ENCODE measurements at places on chromosomes 6 and 20.

- no peak overlapping the region for H3K27ac ChIP-seq
- H3K36me3 ChIP-seq: no peaks in the 10 kb centered on the region
- DNase-seq: no peak
- no peaks in the 10 kb centered on the region for H3K4me1 ChIP-seq
These were observed 7.8 kb downstream of the DLGAP4 start for GRCh38 chr20:36313926-36314325.

DNA sequence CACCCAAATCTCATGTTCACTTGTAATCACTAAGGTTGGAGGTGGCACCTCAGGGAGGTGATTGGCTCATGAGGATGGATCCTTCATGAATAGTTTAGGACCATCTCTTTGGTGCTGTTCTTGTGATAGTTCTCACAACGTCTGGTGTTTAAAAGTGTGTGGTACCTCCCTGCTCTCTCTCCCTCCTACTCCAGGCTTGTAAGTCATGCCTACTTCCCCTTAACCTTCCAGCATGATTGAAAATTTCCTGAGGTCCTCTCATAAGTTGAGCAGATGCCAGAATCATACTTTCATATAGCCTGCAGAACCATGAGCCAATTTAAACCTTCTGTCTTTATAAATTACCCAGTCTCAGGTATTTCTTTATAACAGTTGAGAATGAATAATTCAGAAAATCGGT is 16.6 kb downstream of the HLA-A start:
- H3K4me1 ChIP-seq: no peaks in the 10 kb centered on the region
- H3K27me3 ChIP-seq: no peaks in the 10 kb centered on the region
- no peak for DNase-seq

DNA sequence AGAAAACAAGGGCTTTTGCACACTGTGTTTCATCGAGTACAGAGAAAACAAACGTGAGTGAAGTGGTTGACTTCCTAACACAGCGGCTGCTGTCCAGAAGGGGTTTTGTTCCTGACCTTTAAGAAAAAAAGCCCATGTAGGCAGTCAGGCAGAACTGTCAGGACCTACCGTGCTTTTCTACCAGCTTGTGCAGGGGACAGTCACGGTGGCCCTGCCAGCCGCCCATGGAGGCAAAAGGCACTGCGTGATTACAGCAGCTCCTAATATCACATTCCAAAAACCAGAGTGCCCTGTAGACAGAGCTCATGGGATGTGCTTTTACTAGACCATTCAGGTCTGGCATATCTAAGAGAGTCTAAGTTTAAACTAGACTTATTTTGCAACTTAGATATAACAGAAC is 12.2 kb downstream of the TNFAIP3 start:
- no peaks in the 10 kb centered on the region for H3K27me3 ChIP-seq
- H3K4me1 ChIP-seq: peaks cover 12% of the 10 kb centered on the region
- no peak overlapping the region for H3K27ac ChIP-seq
- no peak overlapping the region for H3K4me3 ChIP-seq
- no peak for DNase-seq

GRCh38 chr6:43717389-43717788 is 29.8 kb upstream of the MRPS18A start:
- H3K27me3 ChIP-seq: no peaks in the 10 kb centered on the region
- DNase-seq: no peak
- H3K4me3 ChIP-seq: no peak overlapping the region
- 0 out of 2 replicates have a peak, but pooled peaks cover 6% of the 10 kb centered on the region for H3K4me1 ChIP-seq
- H3K36me3 ChIP-seq: no peaks in the 10 kb centered on the region

- no peaks in the 10 kb centered on the region for H3K27me3 ChIP-seq
- peak; percentile 74 for DNase-seq
- H3K27ac ChIP-seq: peak overlapping the region; percentile 85
- H3K36me3 ChIP-seq: peaks cover 13% of the 10 kb centered on the region
These were observed 1.2 kb downstream of the VARS1 start for GRCh38 chr6:31794294-31794865.

- H3K27ac ChIP-seq: no peak overlapping the region
- no peaks in the 10 kb centered on the region for H3K36me3 ChIP-seq
- H3K27me3 ChIP-seq: no peaks in the 10 kb centered on the region
- H3K4me3 ChIP-seq: no peak overlapping the region
These were observed 26.5 kb downstream of the NKAIN2 start for GRCh38 chr6:123830120-123830519.

DNA sequence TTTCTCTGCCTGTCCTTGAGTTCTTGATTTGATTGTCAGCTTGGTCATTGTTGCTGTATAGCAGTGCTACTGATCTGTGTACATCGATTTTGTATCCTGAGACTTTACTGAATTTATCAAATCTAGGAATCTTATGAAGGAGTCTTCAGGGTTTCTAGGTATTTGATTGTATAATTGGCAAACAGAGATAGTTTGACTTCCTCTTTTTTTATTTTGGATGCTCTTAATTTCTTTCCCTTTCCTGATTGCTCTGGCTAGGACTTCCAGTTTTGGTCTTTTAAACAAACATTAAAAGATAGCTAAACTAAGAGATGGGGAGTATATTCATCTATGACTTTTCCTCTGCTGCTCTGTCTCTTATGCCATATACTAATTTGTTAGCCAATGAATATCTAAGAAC is 62.4 kb downstream of the NCOA7 start:
- H3K27ac ChIP-seq: no peak overlapping the region
- H3K4me1 ChIP-seq: no peaks in the 10 kb centered on the region
- no peaks in the 10 kb centered on the region for H3K27me3 ChIP-seq
- H3K36me3 ChIP-seq: peaks cover 8% of the 10 kb centered on the region

- no peaks in the 10 kb centered on the region for H3K36me3 ChIP-seq
- no peaks in the 10 kb centered on the region for H3K27me3 ChIP-seq
- H3K4me1 ChIP-seq: no peaks in the 10 kb centered on the region
These were observed 602.9 kb upstream of the ARID1B start for GRCh38 chr6:156174031-156174890.

- H3K27ac ChIP-seq: no peak overlapping the region
- H3K36me3 ChIP-seq: peaks cover 30% of the 10 kb centered on the region
- no peaks in the 10 kb centered on the region for H3K27me3 ChIP-seq
- no peak for DNase-seq
- no peak overlapping the region for H3K4me3 ChIP-seq
These were observed 12.2 kb downstream of the CEP250 start for GRCh38 chr20:35467339-35468224.

DNA sequence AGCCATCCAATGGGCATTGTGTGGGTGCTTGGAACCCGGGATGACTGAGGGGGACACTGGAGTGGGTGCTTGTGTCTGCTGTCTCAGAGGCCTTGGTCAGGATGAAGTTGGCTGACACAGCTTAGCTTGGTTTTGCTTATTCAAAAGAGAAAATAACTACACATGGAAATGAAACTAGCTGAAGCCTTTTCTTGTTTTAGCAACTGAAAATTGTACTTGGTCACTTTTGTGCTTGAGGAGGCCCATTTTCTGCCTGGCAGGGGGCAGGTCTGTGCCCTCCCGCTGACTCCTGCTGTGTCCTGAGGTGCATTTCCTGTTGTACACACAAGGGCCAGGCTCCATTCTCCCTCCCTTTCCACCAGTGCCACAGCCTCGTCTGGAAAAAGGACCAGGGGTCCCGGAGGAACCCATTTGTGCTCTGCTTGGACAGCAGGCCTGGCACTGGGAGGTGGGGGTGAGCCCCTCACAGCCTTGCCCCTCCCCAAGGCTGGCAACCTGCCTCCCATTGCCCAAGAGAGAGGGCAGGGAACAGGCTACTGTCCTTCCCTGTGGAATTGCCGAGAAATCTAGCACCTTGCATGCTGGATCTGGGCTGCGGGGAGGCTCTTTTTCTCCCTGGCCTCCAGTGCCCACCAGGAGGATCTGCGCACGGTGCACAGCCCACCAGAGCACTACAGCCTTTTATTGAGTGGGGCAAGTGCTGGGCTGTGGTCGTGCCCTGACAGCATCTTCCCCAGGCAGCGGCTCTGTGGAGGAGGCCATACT is 49.4 kb downstream of the PYGB start:
- no peaks in the 10 kb centered on the region for H3K36me3 ChIP-seq
- no peaks in the 10 kb centered on the region for H3K27me3 ChIP-seq
- H3K4me3 ChIP-seq: no peak overlapping the region

DNA sequence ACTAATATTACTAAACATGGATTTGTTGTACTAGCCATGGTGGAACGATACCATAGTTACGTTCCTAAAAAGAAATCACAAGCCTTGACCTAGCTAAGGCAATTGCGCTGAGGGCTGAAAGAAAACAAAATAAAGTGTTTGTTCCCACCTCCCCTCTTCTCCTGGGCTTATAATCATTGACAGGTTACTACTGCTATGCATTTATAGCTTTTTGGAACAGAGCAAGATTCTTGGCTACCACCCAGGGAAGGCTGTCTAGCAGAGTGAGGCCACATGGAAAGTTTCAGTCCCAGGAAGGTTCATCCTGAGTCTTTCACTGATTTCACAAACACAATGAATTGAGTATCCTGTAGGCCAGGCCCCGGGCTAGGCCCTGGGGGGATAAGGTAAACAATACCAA is 84.6 kb downstream of the TMEM170B start:
- no peak overlapping the region for H3K27ac ChIP-seq
- H3K4me3 ChIP-seq: no peak overlapping the region
- DNase-seq: peak; percentile 2
- H3K4me1 ChIP-seq: 0 out of 2 replicates have a peak, but pooled peaks cover 7% of the 10 kb centered on the region

DNA sequence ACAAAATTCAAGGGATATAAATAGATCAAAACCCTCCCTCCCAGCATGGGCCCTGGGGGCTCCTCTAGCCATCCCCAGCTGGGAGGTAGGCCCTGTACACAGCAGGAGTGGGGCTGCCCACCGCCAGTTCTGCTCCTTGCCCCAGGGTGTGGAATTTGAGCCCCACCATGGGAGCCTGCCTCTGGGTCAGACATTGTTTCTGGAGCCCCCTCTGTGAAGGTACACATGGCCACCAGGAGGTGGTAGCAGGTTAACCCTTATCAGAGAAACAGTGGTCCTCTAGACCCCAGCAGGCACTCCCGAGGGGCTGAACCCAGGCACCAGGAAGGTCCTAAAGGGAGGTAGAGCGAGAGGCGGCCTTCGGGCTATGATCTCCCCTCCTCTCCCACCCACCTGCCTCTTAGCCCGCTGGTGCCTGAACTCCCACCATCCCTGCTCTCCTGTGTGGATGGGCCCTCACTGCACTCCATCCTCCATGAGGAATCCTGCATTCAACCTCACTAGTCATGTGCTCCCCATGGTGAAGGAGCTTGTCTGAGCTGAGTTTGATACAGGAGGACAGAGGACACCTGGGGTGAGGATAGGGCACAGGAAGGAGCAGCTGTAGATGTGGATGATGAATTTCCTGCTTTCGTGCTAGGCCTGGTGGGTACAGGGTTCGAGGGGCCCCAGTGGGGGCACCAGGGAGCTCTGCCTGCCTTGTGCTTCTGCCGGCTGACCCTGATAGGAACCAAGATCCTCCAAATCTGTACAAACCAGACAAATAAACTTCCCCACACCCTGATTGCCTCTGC is 114.9 kb downstream of the GRM4 start:
- no peaks in the 10 kb centered on the region for H3K36me3 ChIP-seq
- DNase-seq: no peak
- H3K4me3 ChIP-seq: no peak overlapping the region
- H3K27me3 ChIP-seq: no peaks in the 10 kb centered on the region

- H3K27ac ChIP-seq: peak overlapping the region; percentile 18
- no peak overlapping the region for H3K4me3 ChIP-seq
- H3K27me3 ChIP-seq: no peaks in the 10 kb centered on the region
- peaks cover 17% of the 10 kb centered on the region for H3K4me1 ChIP-seq
These were observed 92.8 kb downstream of the ATRN start for GRCh38 chr20:3563548-3564177.

DNA sequence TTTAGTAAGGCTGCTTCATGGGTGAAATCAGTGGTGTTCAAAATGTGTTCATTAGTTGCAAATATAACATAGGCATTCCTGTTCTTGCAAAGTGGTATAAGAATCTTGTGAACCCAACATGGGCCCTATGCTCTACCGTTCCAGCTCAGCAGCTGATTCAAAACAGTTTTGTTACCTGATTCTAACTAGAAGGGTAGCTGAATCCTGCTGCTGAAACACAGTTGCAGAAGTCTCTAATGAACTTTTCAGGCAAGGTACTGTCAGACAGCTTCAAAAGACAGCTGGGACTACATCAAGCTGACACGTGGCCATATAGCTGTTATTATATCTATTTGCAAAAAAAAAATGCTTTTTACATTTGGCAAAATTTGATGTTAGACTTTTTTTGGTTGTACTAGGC is 22.7 kb downstream of the THEMIS start:
- H3K4me1 ChIP-seq: no peaks in the 10 kb centered on the region
- DNase-seq: no peak
- H3K36me3 ChIP-seq: no peaks in the 10 kb centered on the region
- H3K27me3 ChIP-seq: no peaks in the 10 kb centered on the region
